Renal cortical epithelial cell (primary cell): ENCODE measurements at places on chromosomes 1 and 21. TPM values are rescaled to one million over a fixed set of nuclear protein-coding genes. Genes with fewer than 3 reads are reported as not detected.

OR10R2 gene
- not detected in 2 replicates for total RNA-seq

ZSWIM5 gene
- 0.35 and 0.75 TPM in 2 replicates for total RNA-seq

MYOG gene
- total RNA-seq, result not detected in 2 replicates

TSPAN1 gene
- total RNA-seq, result 78.7 and 114 TPM in 2 replicates

CCDC181 gene
- 3.8 and 6.0 TPM in 2 replicates for total RNA-seq

SH3BGR gene
- 2.1 TPM in 1 of 2 replicates, not detected in the other for total RNA-seq

MORN1 gene
- 9.4 and 24.8 TPM in 2 replicates for total RNA-seq

SCYL3 gene
- total RNA-seq, result 8.7 and 10.3 TPM in 2 replicates

DNA sequence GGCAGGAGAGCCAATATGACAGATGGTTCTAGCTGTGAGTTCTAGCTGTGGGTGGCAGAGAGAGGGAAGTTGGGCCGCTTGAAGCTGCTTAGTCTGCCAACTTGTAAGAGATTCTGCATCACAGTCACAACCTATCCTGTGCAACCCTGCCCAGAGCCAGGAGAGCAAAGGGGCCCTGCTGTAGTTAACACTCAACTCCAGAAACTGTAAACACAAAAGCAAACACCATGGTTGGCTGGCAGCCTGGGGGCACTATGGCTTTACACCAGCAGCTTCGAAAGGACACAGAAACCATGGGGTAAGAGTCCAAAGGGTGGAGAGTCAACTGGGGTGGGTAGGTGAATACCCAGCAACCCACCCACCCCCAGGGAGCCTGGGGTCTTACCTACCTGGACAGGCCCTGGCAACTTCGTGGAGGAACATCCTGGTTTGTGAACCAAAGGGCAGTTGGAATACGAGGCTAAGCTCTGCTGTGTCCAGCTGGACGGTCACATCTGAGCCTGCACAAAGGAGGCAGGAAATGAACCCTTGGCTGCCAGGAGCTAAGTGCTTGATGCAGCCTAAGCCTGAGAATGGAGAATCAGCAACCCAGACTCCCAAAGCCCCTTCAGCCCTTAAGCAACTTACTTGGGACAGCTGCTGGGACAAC is 6.4 kb downstream of the INPP5B start:
- DNase-seq, result peak; percentile 24

- DNase-seq, result no peak
These were observed 216.8 kb downstream of the TOMM20 start for GRCh38 chr1:234911787-234912186.

- DNase-seq, result no peak
These were observed 152.8 kb upstream of the LYPLAL1 start for GRCh38 chr1:219020846-219021245.

DNA sequence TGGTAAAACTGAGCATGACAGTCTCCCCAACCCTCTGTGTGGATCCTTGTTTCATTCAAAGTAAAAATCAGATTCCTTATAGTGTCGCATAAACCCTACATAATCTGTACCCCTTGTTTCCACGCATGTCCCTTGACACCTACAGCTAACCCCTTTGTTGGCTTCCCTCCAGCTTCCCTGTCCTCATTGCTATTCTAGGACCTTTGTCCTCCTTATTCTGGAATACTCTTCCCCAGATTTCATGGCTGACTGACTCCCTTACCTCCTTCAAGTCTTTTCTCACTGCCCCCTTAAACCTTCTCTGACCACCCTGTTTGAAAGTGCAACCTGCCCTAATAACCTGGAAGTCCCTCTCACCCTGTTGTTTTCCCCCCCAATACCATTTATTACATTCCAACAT is 4.0 kb downstream of the RNF11 start:
- DNase-seq, result no peak

DNA sequence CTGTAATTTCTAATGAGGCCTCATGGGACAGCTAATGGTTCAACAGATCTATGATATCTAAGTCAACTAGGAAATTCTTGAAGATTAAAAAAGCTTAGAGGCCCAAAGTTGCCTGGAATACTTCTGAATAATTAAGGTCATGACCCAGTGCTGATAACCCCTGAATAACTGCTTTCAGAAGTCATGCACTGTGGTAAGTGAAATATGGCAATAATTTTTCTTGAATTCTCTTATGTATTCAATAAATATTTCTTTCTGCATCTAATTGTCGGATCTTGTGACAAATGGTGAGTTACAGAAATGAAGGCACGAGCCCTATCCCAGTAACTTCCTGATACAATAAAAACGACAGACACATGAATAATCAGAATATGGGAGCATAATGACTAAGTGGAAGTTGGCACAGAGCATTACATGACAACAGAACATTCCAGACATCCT is 219.3 kb upstream of the GREM2 start:
- DNase-seq, result peak; percentile 26

DNA sequence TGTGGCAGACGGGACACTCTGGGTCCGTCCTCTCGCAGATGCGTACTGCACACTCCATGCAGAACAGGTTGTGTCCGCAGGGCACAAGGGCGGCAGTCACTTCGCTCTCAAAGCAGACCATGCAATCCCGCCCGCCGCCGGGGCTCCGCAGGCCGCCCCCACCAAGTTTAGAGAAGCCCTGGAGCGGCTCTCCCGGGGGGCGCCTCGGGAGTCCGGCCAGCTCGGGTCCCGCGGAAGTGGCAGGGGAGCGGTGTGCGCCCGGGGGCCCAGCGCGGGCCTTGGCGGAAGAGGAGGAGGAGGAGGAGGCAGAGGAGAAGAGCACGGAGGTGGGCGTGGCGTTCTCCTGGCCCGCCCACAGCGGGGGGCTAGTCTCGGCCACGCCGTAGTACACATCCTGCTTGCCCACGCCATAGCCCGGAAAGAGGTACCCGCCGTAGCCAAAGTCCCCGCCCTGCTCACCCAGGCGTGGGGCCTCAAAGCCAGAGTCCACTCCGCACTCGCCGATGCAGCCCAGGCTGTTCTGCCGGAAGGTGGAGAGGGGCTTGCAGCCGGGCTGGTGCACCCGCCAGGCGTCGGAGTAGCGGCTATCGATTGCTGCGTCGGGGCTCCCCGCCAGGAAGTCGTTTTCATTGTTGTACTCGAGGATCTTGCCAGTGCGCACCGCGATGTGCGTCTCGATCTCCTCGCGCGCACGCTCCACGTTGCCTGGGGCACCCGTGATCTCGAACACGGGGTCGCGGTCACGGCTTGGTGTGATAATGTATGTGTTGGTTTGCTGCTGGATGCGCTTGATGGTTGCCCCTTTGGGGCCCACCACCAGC is 5.4 kb downstream of the MEX3A start:
- DNase-seq, result no peak

- DNase-seq, result no peak
These were observed 58.9 kb downstream of the OLFML3 start for GRCh38 chr1:114037962-114038816.

- DNase-seq, result no peak
These were observed 33.0 kb downstream of the PIK3C2B start for GRCh38 chr1:204461331-204462228.

DNA sequence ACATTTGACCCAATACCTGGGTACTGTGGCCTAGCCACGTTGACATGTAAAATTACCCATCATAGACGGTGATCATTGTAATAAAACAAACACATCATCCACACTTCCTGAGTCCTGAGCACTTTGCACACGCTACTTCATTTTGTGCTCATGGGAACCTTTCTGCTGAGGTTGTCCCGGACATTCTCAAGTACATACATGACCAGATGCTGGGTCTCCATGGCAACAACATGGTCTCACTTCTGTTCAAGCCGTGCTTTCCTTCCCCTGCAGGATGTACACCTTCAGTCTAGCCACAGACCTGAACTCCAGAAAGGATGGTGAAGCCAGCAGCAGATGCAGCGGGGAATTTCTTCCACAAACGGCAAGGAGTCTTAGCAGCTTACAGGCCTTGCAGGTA is 22.7 kb downstream of the UBASH3A start:
- no peak for DNase-seq

- no peak for DNase-seq
These were observed 8.3 kb downstream of the SHISAL2A start for GRCh38 chr1:52641307-52641706.

- DNase-seq, result no peak
These were observed 12.1 kb downstream of the HIPK1 start for GRCh38 chr1:113941245-113941559.

- peak; percentile 92 for DNase-seq
These were observed 626.7 kb upstream of the ADGRL2 start for GRCh38 chr1:81174052-81174451.

DNA sequence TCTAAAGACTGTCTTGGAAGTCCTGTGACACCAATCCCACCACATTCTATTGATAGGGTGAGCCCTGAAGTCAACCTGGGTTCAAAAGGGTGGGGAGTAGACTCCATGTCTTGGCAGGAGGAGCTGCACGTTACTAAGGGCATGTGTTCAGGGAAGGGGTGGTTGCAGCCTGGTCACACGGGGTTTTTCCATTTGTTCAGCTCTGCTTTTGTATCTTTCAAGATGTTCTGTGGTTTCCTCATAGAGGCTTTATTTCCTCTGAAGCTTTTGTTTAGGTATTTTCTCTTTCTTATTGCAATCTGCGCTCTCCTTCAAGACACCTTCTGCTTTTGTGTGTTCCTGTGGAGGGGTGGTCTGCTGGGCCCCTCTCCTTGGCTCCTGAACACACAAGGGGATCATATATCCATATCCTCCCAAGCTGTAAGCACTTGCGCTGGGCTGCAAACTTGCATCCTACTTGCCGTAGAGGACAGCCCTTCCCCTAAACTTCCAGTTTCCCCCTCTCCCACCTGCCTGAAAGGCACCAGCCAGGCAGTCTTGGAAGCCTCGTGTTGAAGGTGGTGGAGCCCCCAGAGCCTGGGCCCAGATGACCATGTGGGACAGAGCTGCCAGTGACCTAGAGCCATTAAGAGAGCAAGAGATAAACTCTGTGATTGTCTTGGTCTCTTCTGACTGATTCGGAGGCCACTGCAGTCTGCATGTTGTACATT is 62.5 kb upstream of the TRAPPC10 start:
- DNase-seq, result no peak

DNA sequence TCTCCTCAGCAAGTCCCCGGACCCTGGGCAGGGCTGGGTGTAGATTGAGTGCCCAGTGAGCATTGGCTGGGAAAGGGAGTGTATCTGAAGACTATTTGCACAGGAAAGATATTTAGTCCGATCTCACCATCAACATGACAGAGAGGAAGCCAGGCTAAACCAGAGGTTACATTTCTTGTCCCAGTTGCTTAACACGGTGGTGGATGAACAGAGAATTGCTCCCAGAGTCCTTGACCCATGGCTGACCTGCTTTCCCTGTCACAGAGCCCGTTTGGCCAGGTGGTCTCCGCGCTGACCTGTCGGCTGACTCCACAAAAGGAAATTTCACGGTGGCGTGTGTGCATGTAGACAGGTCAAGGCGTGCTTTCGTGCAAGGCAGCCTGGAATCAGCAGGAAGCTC is 83.5 kb downstream of the BEND5 start:
- no peak for DNase-seq

GRCh38 chr1:193909406-193910082 is 723.1 kb upstream of the B3GALT2 start:
- DNase-seq, result no peak

GRCh38 chr1:213988507-213989001 is 781 bp downstream of the PROX1 start:
- DNase-seq, result peak; percentile 16

- DNase-seq, result no peak
These were observed 44.5 kb upstream of the DISP3 start for GRCh38 chr1:11434501-11434900.

- DNase-seq, result no peak
These were observed 77.6 kb downstream of the SPATA46 start for GRCh38 chr1:162299018-162299417.

- DNase-seq, result peak; percentile 53
These were observed 87.1 kb upstream of the BCL10 start for GRCh38 chr1:85363521-85363920.

DNA sequence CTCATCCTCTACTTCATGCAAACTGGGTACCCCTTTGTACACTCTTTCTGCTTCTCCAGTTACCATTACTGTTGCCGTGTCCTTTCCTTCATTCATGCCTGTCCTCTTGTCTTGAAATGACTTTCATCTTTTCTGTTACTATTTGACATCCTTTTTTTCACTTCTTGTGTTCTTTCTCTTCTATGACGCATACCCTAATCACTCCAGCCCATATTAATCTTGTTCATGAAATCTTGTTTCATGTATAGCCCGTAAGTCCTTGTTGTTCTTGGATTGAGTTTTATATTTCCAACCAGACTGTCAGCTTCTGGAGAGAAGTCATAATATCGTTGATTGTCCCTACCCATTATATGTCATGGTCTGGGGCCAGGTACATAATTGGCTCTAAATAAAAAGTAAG is 126.1 kb downstream of the NOS1AP start:
- no peak for DNase-seq
